ENCODE measurements at places on chromosomes 4 and X. TPM values are rescaled to one million over a fixed set of nuclear protein-coding genes. Genes with fewer than 3 reads are reported as not detected.

GRCh38 chr4:73142995-73143547, 73.6 kb upstream of the COX18 start:
- no peak for DNase-seq

DNA sequence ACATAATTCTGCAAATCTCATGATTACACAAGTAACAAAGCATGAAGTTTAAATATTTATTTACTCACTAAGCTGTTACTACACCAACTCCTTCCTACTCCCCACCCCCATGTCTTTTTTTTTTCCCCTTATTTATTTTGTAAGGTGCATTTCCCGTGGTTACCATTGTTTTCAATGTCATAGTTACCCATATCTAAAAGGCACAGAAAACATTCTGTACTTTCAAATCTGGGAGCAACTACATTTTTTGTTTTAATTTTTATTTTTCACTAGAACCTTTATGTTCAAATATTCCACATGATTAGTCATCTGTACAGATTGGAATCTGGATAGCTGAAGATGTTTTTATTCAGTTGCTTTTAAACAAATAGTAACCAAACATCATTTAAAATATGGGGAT, 62.8 kb downstream of the PPP3CA start:
- no peak for DNase-seq

- DNase-seq: no peak
Measured at GRCh38 chr4:94063084-94063483, 144.6 kb upstream of the SMARCAD1 start.

DNA sequence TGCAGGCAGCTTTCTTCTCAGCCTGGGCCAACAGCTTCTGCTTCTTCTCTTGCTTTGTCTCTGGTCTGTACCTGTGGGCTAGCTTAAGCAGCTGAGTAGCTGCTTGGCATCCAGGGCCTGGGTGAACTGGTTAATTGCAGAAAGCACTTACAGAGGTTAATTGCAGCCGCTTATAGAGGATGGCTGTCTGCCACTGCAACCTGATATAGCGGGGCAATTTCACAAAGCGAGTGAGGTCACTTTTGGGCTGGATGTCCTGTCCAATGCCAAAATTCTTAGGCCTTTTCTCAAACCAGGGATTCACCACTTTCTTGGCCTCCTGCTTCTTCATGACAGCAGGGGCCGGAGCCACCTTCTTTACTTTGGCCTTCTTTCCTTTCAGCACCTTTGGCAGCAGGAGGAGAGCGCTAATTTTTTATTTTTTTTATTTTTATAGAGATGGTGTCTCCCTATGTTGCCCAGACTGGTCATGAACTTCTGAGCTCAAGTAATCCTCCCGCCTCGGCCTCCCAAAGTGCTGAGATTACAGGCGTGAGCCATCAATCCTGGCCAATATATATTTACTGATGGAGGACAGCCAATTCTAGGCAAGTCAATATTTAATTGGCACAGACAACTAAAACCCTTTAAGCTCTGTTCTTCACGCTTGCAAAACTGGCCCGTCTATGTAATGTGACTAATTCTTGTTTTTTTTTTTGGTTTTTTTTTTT, 61.0 kb downstream of the ENOPH1 start:
- DNase-seq: no peak

DNA sequence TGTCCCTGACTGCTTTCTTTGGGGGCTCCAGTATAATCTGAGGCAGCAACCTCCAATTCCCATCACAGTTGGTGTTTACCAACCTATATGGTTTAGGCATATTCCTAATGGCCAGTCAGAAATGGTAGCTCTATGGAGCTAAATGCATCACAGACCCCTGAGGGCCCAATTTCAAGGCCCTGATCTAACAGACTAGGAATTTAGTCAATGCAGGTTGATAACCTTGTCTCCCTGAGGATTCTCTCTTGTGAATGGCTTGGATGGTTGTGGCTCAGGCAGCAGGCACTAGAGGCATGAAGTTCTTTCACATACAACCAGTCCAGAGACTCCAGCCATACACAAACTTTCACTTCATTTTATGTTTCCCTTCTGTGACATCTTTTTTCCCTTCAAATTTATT, 59.4 kb downstream of the TMPRSS11F start:
- DNase-seq: no peak

DNA sequence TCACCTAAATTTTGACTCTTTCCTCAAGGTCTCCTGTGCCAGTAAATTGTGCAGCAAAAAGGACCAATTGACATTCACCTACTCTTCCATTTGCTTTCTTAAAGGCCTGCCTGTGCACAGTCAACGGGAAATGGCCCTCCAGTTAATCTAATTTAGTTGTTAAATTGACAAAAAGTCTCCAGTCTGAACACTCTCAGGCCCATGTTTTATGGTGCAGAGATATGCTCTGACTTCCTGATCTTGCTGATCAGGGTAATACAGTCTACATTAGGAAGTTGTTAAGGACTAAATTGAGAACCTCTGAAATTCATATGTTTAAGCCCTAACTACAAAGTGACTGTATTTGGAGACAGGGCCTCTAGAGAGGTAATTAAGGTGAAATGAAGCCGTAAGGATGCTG, 133.6 kb upstream of the IL15 start:
- no peak for DNase-seq

DNA sequence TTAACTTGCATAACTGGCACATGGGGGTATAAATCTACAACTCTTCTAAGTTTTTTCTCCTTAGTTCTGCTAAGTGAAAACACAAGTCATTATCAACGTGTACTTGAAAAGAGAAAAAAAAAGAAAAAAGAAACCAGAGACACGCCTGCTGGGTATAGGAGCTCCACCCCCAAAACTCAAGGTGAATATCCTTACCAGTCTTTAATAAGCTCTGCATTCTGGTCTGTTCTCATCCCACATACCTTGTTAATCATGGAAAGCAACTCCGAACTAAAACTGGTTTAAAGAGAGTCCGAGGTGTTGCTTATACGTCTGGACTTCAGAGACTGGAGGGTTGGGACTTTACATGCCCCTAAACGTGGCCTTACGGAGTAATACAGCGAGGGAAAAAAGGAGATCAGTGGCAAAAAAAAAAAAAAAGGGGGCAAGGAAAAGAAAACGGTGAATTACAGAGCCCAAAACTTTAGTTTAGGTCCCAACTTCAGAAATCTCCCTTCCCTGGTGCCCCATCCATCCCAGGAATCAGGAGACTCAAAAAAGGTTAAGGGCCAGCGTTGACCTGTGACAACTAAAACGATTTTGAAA, 1.0 kb downstream of the PGRMC2 start:
- no peak for DNase-seq

- DNase-seq: no peak
Measured at GRCh38 chrX:104108955-104109354, 3.4 kb upstream of the ZCCHC18 start.

DNA sequence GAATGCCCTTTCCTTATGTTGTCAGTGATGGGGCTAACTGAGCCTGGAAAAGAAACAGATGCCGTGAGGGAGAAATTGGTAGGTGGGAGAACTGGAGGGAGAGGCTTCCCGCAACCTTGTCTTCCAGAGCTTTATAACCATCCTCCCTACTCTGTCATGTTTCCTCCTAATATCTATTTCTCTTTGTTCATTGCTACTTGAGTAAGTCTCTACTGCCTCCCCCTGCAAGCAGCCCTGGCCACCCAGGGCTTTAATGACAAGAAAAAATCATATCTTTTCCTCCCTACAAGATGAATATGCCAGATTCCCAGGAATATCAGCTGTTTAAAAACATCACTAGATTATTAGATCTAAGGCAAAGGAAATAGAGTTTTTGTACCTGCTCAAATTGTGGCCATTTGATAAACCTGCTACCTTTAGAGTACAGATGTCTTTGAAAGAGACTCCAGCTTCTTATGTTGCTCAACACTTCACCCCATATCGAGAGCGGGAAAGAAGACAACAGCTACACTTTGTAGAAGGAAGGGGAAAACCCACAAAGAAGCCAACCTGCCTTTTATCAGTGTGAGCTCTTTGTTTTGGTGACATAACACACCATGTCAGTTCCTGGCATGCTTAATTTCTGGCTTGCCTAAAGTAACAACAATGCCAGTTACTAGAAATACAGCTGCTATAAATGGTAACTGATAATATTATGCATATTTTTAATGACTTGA, 186.6 kb upstream of the LEF1 start:
- DNase-seq: no peak

GRCh38 chrX:24796204-24796603, 102.5 kb downstream of the POLA1 start:
- DNase-seq: no peak

- DNase-seq: no peak
Measured at GRCh38 chr4:179361978-179362486, 1919.8 kb upstream of the AGA start.

- DNase-seq: peak; percentile 72
Measured at GRCh38 chr4:151173871-151174270, 74.4 kb downstream of the RPS3A start.

DNA sequence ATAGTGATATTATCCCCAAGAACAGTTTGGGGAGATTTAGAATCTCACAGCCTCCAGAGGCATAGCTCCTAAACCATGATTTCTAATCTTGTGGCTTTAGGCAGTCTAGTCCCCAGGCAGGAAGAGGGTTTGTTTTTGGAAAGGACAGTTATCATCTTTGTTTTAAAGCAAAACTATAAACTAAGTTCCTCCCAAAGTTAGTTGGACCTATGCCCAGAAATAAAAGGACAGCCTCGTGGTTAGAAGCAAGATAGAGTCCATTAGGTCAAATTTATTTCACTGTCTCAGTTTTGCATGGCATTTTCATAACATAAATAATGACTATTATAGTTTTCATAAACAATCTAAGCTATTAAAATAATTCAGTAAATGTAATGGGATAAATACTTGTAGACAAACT, 120.5 kb downstream of the MAGEC2 start:
- DNase-seq: no peak

- DNase-seq: no peak
Measured at GRCh38 chr4:184384810-184385557, 89.4 kb downstream of the IRF2 start.

- no peak for DNase-seq
Measured at GRCh38 chrX:115929480-115929879, 241.1 kb upstream of the AGTR2 start.

DNA sequence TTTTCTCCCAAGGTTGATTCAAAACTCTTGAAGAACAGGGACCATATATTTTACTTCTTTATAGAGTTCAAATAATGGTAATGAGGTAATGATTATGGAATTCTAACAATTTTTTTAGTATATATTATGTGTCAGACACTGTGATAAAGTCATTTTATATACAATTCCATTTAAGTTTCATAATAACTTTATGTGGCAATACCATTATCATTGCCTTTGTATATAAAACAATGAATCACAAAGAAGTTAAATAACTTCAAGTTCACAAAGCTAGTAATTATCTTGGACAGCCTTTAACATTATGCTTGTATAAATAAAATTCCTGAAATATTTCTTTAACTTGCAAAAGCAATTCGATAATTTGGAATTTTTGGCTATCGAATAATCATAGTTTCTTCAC, 20.6 kb downstream of the MAGEC1 start:
- no peak for DNase-seq

DNA sequence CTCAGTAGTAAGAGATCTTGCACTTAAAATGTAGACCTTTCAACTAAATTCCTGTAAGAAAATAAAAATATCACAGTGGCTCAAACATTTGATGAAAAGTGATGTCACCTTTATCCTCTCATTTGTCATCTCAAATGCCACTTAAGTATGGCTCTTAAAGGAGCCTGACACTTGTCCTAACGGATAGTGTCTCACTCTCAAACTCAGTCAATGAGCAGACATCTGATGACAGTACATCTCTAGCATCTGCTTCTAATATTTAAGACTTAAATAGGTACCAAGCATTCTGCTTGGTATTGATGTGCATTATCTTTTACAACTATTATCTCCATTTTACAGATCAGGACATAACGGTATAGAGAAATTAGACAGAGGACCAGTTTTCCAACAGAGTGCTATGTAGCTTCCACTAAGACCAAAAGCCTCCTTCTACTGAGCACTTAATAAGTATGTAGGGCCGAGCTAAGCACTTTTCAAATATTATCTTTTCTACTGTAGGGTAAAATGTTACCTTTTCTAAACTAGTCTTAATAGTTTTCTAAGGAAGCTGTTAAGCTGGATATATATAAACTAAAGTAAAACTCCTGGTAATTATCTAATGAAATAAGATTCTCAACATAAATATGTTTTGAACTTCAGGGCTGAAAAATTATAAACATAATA, 110.2 kb downstream of the PDE5A start:
- no peak for DNase-seq

DNA sequence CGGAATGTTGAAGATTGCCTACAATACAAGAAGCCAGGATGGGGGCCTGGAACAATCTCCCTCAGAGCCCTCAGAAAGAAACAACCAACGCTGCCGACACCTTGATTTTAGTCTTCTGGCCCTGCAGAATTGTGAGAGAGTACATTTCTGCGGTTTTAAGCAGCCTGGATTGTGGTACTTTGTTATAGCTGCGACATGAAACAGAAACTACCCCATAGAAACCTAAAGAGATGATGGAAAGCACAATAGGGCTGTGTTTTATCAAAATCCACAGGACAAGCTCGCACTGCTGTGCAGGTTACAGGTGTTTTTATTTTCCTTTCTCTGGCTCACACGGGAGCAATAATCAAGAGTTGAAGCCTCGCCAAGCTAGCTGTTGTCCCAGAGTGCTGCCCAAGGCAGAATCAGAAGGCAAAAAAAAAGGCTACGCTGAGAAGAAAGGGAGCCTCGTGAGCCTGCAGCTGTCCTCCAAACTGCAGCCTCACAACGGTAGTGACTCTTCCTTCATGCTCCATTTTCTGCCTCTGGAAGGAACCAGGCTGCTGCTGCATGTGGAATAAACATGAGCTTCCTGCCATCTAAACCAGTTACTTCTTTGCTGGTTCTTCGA, 232.4 kb downstream of the LDB2 start:
- no peak for DNase-seq

- no peak for DNase-seq
Measured at GRCh38 chr4:169042608-169043007, 32.6 kb upstream of the CBR4 start.

GRCh38 chr4:39330353-39330752, 35.8 kb downstream of the RFC1 start:
- no peak for DNase-seq

DNA sequence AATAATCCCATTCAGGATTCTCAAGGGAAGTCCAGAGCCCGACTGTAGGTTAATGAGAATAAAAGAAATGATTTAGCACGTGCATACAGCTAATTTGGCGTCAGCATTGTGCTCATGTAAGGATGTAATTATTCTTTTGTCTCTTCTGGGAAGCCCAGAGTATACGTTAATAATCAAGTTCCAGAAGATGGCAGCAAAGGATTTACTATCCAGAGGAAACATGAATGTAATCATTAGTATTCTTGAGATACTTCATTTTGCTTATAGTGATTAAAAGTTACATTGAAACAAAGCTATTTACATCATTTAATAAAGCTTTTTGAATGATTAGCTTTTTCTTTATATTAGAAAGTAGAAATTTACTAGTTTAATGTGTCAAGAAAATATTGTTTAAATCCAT, 27.1 kb upstream of the MAP9 start:
- no peak for DNase-seq

Gene SYAP1
- 15.6 TPM for total RNA-seq

Gene ZNF185
- 6.9 TPM for total RNA-seq

Gene STAP1
- 2.7 TPM for total RNA-seq

Gene IL1RAPL1
- 0.94 TPM for total RNA-seq

Gene OTC
- 0.68 TPM for total RNA-seq

Gene PABPC5
- total RNA-seq: 4.3 TPM

Gene PROM1
- 25.4 TPM for total RNA-seq

Gene RRH
- total RNA-seq: 1.0 TPM

Gene CCDC158
- total RNA-seq: 51.9 TPM

Measured in testis (tissue), 5 donors.